Activated CD8-positive, alpha-beta T cell treated with anti-CD3 and anti-CD28 coated beads, Interleukin-2, amount 10 ng/mL, durations not matched to agents 7 days and 5 days (primary cell): ENCODE measurements at places on chromosomes 2 and 18.

DNA sequence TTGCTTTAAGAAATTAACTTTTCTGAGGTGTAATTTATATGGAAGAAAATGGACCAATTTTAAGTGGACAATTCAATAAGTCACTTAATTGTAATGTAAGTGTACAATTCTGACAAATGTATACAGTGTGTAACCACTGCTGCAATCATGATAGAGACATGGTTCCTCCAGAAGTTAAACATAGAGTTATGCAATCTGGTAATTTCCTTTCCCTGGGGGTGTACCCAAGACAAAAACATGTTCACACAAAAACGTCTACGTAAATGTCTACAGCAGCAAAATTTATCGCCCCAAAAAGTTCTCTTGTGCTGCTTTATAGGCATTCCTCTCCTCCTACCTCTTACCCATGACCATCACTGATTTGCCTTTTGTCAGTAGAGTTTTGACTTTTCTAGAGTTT is 141.5 kb downstream of the AQP4 start:
- H3K27ac ChIP-seq: no peak overlapping the region
- H3K4me1 ChIP-seq: no peaks in the 10 kb centered on the region
- H3K4me3 ChIP-seq: no peak overlapping the region
- DNase-seq: no peak

- peak; percentile 71 for DNase-seq
- no peak overlapping the region for H3K27ac ChIP-seq
- H3K27me3 ChIP-seq: peaks cover 2% of the 10 kb centered on the region
- H3K4me3 ChIP-seq: no peak overlapping the region
Observed at GRCh38 chr2:204072443-204073324, 136.1 kb downstream of the ICOS start.

- DNase-seq: no peak
- no peaks in the 10 kb centered on the region for H3K4me1 ChIP-seq
- no peaks in the 10 kb centered on the region for H3K27me3 ChIP-seq
Observed at GRCh38 chr2:37782155-37782673, 110.8 kb upstream of the CDC42EP3 start.

DNA sequence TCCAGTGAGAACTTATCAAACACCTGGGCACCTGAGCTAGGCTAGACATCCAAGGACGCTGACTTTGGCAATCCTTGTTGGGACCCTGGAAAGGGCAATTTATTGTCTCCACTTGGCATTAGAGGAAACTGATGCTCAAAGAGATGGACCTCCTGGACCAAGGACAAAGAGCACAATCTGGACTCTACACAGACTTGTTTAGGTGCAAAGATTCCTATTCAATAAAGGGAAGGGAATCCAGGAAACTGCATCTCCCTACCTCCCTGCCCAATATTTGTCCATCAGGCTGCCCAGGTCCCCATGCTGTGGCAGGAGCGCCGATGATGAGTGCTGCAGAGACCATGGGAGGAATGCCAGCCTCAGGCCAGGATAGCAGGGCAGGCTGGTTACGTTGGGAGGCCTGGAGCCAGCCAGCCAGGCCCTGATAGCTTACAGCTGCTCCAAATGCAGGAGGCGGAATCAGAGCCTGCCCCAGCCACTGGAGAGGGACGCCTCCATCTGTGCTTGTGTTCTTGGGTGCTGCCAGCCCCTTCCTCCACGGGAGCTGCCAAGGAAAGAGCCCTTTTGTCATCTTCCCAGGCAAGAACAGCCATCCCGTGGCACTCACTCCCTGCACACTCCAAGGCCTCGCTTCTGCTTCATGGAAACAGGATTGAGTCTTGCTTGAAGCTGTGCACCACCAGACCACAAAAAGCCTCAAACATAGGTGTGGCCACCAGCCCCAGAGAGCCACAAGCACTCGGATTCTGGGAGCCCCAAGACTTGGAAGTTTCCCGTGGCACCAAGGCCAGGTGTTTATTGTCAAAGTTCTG is 60.0 kb downstream of the HS1BP3 start:
- H3K27ac ChIP-seq: no peak overlapping the region
- no peak overlapping the region for H3K4me3 ChIP-seq
- peaks cover 9% of the 10 kb centered on the region for H3K4me1 ChIP-seq
- DNase-seq: no peak

GRCh38 chr2:227865291-227865690 is 6.1 kb upstream of the DAW1 start:
- peaks cover 6% of the 10 kb centered on the region for H3K27me3 ChIP-seq
- H3K4me3 ChIP-seq: no peak overlapping the region
- DNase-seq: no peak
- H3K36me3 ChIP-seq: no peaks in the 10 kb centered on the region
- no peak overlapping the region for H3K27ac ChIP-seq

GRCh38 chr18:67901573-67901972 is 385.1 kb upstream of the DSEL start:
- DNase-seq: no peak
- no peaks in the 10 kb centered on the region for H3K4me1 ChIP-seq
- H3K36me3 ChIP-seq: no peaks in the 10 kb centered on the region
- H3K27me3 ChIP-seq: no peaks in the 10 kb centered on the region

GRCh38 chr18:79466591-79466990 is 70.9 kb downstream of the NFATC1 start:
- peaks cover 14% of the 10 kb centered on the region for H3K36me3 ChIP-seq
- no peaks in the 10 kb centered on the region for H3K27me3 ChIP-seq
- DNase-seq: no peak
- H3K4me3 ChIP-seq: no peak overlapping the region
- H3K27ac ChIP-seq: no peak overlapping the region

GRCh38 chr2:177242121-177242987 is 22.2 kb downstream of the NFE2L2 start:
- peaks cover 74% of the 10 kb centered on the region for H3K4me1 ChIP-seq
- H3K27ac ChIP-seq: peak overlapping the region; percentile 10
- no peak overlapping the region for H3K4me3 ChIP-seq
- H3K36me3 ChIP-seq: peaks cover 41% of the 10 kb centered on the region
- no peaks in the 10 kb centered on the region for H3K27me3 ChIP-seq

DNA sequence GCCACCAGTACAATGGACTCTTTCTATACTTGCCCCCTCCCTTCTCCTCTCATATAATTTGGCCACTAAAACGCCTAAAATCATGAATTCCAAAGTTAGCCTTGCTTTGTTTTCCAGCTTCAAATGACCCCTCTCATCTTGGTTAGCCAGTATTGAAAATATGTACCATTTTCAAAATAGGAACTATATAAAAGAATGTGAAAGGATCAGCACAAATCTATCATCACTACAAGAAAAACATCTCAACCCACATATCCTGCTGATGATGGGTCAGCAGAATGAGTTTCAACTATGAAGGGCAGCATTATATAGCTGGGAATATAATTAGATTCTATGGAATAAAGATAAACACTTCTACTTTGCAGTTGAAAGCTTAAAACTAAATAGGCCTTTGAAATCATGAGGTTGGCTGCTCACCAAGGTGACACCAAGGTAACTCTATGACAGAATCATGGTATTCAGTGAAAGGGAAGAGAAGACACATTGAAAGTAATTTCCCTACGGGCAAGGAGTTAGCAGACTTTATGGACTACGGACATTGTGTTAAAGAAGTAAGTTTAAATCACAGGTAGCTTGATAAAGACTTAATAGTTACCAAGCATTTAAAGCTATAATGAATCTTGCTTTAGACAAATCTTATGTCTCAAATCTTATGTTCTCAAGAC is 873.0 kb downstream of the CPS1 start:
- no peaks in the 10 kb centered on the region for H3K36me3 ChIP-seq
- DNase-seq: no peak
- no peaks in the 10 kb centered on the region for H3K4me1 ChIP-seq
- no peak overlapping the region for H3K27ac ChIP-seq

- H3K36me3 ChIP-seq: peaks cover 4% of the 10 kb centered on the region
- peak; percentile 35 for DNase-seq
Observed at GRCh38 chr18:55588111-55588869, at the start of gene TCF4. TSS of gene TCF4 (minus strand) at chr18:55588192. CDS start at chr18:55587116, 1,076 bp downstream.

GRCh38 chr2:187483537-187483936 is 35.5 kb upstream of the CALCRL start:
- H3K4me1 ChIP-seq: no peaks in the 10 kb centered on the region
- no peak for DNase-seq
- H3K4me3 ChIP-seq: no peak overlapping the region
- no peak overlapping the region for H3K27ac ChIP-seq

GRCh38 chr2:215505044-215505786 is 69.3 kb upstream of the FN1 start:
- H3K36me3 ChIP-seq: no peaks in the 10 kb centered on the region
- H3K4me3 ChIP-seq: no peak overlapping the region

- peaks cover 2% of the 10 kb centered on the region for H3K36me3 ChIP-seq
- DNase-seq: no peak
- peaks cover 68% of the 10 kb centered on the region for H3K4me1 ChIP-seq
- H3K27me3 ChIP-seq: no peaks in the 10 kb centered on the region
- H3K27ac ChIP-seq: peak overlapping the region; percentile 94
Observed at GRCh38 chr2:43193652-43194120, 32.7 kb downstream of the ZFP36L2 start.
